HepG2 (cell line): ENCODE measurements at places on chromosomes 3 and 15.

- no peak for DNase-seq
These were observed 5.8 kb downstream of the HSPBAP1 start for GRCh38 chr3:122787872-122788271.

- DNase-seq, result no peak
These were observed 6.6 kb upstream of the SSR3 start for GRCh38 chr3:156561533-156561932.

DNA sequence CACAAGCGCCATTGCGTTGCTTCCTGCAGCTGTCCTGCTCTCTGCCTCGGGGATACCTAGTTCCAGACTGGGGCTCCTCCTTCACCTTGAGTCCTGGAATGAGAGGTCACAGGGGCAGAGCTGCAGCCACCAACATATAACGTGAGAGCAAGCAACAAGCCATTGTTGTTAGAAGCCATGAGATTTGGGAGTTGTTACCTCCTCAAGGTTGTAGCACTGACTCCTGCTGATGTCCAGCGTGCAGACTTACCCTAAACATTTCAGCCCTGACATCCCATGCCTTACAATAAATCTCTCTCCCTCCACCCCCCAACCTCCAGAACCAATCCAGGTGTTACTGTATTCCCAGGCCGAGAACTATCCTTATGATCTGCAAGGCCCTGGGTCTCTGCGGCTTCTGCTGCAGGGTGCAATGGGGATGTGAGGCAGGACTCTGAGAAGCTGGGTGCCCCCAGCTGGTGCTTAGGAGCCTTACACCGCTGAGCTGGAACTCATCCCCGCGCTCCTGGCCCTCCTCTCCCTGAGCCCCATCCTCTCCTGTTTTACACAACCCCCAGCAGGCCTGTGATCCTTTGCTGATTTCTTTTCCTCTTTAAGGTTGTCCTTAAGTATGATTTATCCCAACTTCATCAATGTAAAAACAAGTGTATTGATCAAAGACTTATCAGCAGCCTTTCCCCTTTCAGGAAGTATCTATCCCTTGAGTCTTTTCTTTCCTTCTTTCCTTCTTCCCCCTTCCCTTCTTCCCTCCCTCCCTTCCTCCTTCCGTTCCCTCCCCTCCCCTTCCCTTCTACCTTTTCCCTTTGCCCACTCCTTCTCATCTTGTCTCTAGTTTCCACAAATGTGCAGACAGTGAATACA is 84.2 kb upstream of the ABHD2 start:
- DNase-seq, result peak; percentile 41

DNA sequence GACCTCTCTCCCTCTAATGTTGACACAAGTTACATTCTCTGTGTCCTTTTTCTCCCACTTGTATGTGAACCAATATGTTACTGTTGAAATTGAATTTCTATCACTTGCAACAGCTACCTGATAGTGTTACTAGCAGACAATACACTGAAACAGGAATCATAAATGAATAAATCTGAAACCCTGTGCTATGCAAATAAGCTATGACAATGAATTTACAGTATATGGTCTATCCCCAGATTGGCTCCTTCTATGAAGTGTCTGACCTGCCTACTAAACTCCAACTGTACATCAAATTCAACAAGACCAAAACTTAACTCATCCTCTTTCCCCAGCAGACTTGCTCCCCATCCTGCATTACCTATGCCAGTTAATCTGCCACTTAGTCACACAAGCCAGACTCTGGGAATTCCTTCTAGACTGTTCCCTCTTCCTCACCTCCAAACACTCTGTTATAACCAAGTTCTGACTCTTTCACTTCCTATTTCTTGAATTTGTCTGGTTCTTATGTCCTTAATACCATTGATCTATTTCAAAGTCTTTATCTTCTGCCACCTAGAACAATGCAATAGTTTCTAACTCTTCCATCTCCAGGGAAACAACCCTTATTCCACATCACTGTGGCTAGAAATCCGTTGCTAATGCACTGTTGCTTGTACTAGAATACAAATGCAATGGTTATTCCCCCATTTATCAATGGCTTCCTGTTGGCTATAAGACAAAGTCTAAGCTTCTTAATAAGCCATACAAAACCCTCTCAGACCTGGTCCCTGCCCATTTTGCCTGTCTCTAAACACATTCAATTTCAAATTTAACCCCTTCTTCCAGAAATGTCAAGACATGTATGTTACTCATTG is 13.4 kb upstream of the ZNF639 start:
- no peak for DNase-seq

DNA sequence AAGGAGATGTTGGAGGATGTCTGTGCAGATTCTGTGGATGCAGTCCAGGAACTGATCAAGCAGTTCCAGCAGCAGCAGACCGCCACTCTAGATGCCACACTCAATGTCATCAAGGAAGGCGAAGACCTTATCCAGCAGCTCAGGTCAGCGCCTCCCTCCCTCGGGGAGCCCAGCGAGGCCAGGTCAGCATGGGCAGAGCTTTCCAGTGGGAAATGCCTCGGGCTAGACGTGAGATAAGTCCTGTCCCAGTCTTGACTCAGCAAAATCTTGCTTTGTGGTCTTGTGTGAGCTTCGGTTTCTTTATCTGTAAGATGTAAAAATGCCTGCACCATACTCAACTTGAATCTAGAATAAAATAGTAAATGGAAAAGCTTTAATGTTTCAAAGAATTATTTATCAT is 335.1 kb upstream of the UMPS start:
- DNase-seq, result no peak

GRCh38 chr3:15542614-15543013 is 21.1 kb upstream of the COLQ start:
- no peak for DNase-seq

DNA sequence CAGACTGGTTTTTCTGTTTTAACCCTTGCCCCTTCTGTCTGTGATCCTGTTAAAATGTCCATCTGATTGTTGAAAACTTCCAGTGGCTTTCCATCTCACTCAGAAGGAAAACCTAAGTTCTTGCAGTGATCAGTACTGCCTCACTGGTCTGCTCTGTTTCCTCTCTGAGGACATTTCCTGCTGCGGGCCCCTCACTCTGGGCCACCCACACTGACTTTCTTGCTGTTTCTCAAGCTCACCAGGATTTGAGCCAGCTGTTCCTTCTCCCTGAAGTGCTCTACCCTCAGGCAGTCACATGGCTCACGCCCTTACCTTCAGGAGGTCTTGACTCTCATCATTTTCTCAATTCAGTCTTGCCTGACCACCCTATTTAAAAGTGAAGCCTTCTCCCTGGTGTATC is 1.8 kb downstream of the GRK7 start:
- no peak for DNase-seq

GRCh38 chr15:52150871-52151270 is 38.3 kb upstream of the BCL2L10 start:
- DNase-seq, result no peak

DNA sequence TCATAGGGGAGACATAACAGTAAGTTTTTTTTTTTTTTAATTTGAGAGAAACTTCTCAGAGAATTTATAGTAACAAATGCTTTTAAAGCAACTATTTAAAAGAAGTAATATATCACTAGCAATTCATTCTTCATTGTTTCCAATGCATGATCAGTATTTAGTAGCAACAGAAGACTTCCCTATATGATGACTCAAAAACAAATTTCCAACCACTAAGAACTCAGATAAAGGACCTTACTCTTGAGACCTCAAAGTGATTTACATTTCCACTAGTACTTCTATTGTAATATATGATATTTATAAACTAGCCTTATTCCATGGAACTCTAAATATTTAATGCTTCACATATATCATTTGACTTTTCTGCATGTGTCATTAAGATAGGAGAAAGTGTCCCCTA is 356.3 kb downstream of the ZBTB20 start:
- DNase-seq, result no peak

DNA sequence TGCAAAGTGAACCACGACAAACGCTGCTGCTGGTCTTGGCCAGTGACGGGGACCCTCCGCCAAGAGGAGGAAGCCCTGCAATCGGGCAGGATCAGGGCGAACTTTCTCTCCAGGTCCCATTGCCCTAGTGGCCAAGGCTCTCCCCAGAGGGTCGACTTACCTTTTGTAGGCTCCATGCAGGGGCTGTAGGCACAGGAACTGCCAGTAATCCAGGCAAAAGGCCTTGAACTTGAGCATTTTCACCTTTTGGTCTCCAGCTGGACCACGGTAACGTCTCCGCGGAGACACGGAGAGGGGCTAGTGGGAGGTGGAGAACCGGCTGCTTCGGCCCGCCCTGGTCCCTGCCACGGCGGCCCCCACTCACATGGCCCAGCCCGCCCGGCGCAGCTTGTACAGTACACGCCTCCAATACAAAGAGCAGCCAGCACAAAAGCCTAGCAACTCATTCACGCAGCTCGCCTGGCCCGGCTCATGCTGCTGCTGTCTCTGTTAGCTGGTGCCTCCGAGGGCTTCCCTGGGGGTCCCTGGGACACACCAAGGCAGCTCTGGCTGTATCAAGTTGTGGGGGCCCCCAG is 31.0 kb downstream of the IQSEC1 start:
- no peak for DNase-seq

DNA sequence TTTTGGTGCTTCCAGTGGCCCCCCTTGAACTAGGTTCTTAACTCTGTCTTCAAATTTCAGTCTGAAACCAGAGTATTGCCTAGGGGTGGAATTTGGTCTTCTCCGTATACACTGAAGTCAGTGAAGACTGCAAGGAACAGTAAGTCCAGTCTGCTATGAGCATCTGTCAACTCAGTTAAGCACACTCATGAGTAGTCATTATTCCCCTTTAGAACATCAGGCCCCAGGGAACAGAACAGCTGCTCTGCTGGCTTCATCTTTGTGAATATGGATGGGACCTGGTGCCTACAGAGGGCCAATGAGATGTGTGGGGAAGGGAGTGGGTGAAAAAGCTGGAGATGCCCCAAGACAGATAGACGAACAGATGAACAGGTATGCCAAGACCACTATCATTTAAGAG is 85.2 kb upstream of the PRR23C start:
- DNase-seq, result no peak

GRCh38 chr3:57397175-57398026 is 104.9 kb upstream of the ASB14 start:
- DNase-seq, result peak; percentile 60

GRCh38 chr3:195236076-195236798 is 34.7 kb downstream of the XXYLT1 start:
- DNase-seq, result no peak

DNA sequence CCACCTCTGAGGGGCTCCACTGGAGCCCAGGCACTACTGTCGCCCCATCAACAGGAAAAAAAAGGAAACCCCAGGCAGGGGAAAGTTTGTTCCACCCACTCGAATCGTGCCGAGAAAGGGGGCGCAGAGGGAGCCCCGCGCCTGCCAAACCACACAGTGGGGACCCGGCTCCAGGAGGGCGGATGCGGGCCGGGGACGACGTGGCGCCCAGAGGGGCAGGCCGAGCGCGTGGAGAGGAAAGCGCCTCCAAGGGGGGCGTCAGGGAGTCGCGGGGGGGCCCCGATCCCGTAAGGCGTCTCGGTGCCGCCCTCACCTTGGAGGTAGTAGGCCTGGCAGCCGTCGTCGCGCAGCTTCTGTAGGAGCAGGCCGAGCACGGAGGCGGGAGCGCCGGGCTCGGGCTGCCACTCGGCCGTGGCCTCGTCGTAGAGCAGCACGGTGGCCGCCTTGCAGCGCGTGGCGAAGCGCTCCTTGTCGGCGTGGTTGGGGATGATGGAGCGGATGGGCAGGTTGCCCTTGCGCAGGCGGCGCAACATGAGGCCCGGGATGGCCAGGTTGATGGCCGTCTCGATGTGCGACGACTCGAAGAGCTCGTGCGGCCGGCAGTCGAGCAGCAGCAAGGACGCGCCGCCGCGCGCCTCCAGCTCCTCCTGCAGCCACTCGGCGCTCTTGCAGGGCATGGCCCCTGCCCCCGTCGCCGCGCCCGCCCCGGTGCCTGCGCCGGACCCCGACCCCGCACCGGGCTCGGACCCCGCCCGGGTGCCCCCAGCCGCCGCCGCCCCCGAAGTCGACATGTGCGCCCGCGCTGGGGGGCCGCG is 627 bp downstream of the DUSP7 start:
- peak; percentile 40 for DNase-seq

DNA sequence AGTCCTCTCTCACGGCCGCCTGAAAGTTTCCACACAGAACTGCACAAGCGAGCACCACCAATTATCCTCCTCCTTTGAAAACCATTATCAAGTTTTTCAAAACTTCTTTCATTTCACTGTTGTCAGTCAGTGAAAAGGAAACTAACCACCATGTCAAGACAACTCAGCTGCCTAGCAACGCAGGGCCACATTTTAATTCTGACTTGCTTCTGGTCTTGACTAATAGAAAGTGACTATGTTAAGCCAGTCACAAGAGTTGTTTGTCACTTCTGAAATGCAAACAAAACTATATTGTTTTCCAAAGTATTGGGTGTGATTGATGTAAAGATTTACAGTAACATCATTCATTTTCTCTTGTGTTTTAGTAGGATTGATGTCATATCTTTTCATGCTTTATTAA is 612.8 kb upstream of the AGTR1 start:
- DNase-seq, result no peak

GRCh38 chr15:79724312-79724711 is 172.5 kb downstream of the MTHFS start:
- no peak for DNase-seq

- DNase-seq, result peak; percentile 61
These were observed 36.9 kb upstream of the HERC1 start for GRCh38 chr15:63870487-63871209.

DNA sequence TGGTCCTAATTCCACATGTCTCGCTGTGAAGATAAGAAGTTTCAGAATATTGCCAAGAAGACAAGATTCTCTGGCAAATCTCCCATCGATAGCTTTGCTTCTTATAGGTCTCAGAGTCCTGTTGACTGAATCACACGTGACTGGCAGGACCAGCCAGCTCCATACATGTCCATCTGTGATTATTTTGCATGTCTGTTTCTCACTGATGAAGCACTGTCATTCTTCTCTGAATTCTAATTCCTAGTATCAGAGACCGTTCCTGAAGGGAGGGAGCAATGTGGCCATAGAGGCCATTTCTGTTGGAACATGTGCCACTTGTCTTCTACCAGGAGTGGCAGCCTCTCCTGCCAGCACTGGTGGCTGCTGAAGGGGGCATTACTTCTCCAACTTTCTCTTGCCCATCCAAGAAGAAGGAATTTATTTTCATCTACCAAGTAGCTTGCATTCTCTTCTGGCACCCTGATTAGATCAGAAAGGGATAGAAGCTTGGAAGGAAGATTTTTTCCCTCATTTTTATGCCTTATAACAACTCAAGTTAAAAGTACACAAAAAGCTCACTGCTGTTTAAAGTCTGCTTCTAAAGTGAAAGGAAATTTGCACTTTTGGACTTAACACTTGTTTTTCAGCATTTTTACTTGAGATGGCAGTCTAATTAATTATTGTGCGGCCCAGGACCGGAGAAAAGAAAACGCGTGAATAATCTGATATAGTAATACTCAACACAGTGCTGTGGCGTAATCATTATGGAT is 115.8 kb downstream of the IQCH start:
- no peak for DNase-seq

DNA sequence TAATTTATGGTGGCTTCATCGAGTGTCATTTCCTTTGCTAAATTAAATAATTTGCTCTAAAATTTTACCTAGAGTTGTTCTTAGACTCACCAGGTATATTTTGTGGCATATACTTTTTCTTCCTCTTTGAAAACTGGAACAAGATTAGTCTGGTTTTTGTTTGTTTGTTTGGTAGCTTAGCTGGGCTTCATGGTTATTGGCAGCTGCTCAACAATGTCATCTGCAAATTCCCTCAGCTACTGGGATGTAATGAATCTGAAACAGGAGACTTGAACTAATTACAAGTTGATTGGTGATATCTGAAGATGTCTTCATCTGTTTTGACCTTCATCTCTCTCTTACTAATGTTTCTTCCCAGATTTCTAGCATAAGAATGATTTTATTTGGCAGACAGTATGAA is 270.5 kb upstream of the P2RY1 start:
- DNase-seq, result no peak

- DNase-seq, result no peak
These were observed 131.6 kb downstream of the CHCHD6 start for GRCh38 chr3:126835472-126836219.

GRCh38 chr15:44315126-44315525 is 26.6 kb downstream of the GOLM2 start:
- DNase-seq, result no peak
